ENCODE measurements at places on chromosomes 12 and 14. TPM values are rescaled to one million over a fixed set of nuclear protein-coding genes. Genes with fewer than 3 reads are reported as not detected.

GRCh38 chr12:93214523-93215289 lies 163.0 kb upstream of the NUDT4 start:
- DNase-seq, result no peak

DNA sequence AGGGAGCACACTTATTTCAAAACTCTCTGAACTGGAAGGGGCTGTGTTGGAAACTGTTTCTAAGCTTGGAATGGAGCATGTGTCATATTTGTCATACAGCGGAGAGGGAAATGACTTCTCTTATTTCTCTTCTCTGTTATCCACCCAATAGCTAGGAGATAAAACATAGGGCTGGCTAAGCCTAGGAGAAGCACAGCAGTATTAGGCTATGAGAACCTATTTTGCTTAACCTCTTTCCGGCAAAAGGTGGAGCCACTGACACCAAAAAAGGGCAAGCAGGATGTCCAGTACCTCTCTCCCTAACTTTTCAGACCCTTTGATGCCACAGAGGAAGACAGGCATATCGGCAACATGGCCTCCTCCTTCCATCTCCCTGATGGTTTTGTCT lies 148.3 kb downstream of the CRADD start:
- no peak for DNase-seq

GRCh38 chr14:63745858-63746425 lies 18.1 kb upstream of the SGPP1 start:
- DNase-seq, result no peak

The APOF gene
- total RNA-seq, result not detected

The CMA1 gene
- total RNA-seq, result not detected

The CLEC2B gene
- total RNA-seq, result 0.18 TPM

The GLI1 gene
- total RNA-seq, result 13.1 TPM
